Small intestine (tissue), 16 donors: ENCODE measurements at places on chromosomes 5 and 9.

GRCh38 chr9:33378121-33378795, 24.1 kb downstream of the AQP7 start:
- no peak for DNase-seq
- H3K36me3 ChIP-seq = peaks cover 12% of the 10 kb centered on the region
- no peak overlapping the region for H3K27ac ChIP-seq
- no peaks in the 10 kb centered on the region for H3K27me3 ChIP-seq
- no peak overlapping the region for H3K4me3 ChIP-seq

DNA sequence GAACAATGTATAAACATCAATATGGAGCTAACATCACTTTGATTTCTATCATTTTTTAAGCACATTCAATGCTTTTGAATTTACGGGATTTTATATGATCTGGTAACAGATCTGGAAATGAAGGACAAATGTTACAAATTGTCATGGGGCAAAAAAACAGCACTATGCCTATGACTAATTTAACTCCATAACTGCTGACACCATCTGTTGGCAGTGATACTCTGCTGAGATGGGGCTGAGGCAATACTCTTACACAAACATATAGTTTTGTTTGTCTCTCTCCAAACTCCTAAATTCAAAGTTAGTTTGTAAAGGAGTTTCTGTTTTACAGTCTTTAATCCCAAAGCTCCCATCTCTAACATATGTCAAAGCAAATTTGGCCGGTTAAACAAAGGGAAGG, 132.5 kb upstream of the FER start:
- no peaks in the 10 kb centered on the region for H3K4me1 ChIP-seq
- DNase-seq = no peak
- no peak overlapping the region for H3K27ac ChIP-seq

- H3K27me3 ChIP-seq = no peaks in the 10 kb centered on the region
- no peak overlapping the region for H3K4me3 ChIP-seq
- DNase-seq = peak; percentile 20
- no peaks in the 10 kb centered on the region for H3K36me3 ChIP-seq
These were observed 27.4 kb downstream of the CENPK start for GRCh38 chr5:65535529-65535987.

DNA sequence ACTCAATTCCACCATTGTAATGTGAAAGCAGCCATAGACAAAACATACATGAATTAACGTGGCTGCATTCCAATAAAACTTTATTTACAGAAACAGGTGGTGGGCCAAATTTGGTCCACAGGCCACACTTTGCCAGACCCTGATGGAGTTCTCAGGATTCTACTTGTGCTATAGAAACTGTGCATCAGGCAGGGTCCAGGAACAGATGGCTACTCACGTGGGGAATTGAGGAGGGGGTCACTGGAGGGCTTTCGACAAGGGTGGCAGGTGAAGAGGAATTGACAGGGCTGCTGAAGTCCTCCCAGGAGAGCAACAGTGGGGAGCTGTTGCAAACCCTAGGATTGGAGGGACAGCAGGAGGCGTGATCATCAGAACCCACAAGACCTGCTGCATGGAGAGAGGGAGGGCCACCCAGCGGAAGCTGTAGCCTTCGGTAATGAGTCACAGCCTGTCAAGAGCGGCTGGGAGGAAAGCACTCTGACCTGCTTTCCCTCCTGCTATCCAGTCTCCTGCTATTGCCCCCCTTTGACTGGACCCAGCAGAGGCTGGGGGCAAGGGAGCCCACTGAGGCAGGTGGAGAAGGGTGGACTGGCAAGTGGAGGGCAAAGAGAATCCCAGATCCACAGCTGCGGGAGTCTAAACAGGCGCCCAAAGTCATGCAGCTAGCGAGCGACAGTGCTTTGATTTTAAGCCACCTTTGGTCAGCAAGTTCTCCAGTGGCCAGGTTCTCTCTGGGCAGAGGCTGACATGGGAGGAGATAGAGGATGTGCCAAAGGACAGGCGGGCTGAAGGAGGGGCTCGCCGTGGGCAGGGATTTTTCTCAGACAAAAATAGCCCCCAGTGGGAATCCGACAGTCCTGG, 138.3 kb upstream of the SMIM23 start:
- DNase-seq = no peak
- H3K27ac ChIP-seq = no peak overlapping the region
- H3K36me3 ChIP-seq = no peaks in the 10 kb centered on the region
- no peaks in the 10 kb centered on the region for H3K4me1 ChIP-seq

- DNase-seq = no peak
- H3K4me1 ChIP-seq = no peaks in the 10 kb centered on the region
- H3K27me3 ChIP-seq = no peaks in the 10 kb centered on the region
- H3K4me3 ChIP-seq = no peak overlapping the region
- H3K36me3 ChIP-seq = no peaks in the 10 kb centered on the region
These were observed 453.9 kb downstream of the TUSC1 start for GRCh38 chr9:25224309-25224708.

DNA sequence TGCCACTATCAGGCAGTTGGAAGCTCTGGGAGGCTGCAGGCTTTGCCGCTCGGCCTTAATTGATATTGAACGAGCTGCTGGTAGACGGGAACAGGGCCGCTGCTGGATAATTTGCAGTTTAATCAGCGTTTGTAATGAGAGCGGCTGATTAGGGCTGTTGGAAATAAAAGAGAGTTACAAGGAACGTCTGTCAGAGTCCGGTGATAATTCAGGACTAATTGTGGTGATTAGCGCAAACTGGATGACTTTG, 68.2 kb upstream of the TBCA start:
- H3K27ac ChIP-seq = no peak overlapping the region
- DNase-seq = no peak
- H3K4me3 ChIP-seq = no peak overlapping the region
- H3K4me1 ChIP-seq = no peaks in the 10 kb centered on the region
- peaks cover 74% of the 10 kb centered on the region for H3K27me3 ChIP-seq

GRCh38 chr5:112907166-112907631, 14.8 kb downstream of the REEP5 start:
- no peak overlapping the region for H3K27ac ChIP-seq
- H3K4me3 ChIP-seq = no peak overlapping the region
- H3K4me1 ChIP-seq = peaks cover 2% of the 10 kb centered on the region
- no peak for DNase-seq

GRCh38 chr5:151144275-151144674, 13.3 kb downstream of the ANXA6 start:
- H3K27ac ChIP-seq = no peak overlapping the region
- no peaks in the 10 kb centered on the region for H3K36me3 ChIP-seq
- H3K4me1 ChIP-seq = peaks cover 4% of the 10 kb centered on the region
- no peak for DNase-seq
- H3K27me3 ChIP-seq = no peaks in the 10 kb centered on the region

DNA sequence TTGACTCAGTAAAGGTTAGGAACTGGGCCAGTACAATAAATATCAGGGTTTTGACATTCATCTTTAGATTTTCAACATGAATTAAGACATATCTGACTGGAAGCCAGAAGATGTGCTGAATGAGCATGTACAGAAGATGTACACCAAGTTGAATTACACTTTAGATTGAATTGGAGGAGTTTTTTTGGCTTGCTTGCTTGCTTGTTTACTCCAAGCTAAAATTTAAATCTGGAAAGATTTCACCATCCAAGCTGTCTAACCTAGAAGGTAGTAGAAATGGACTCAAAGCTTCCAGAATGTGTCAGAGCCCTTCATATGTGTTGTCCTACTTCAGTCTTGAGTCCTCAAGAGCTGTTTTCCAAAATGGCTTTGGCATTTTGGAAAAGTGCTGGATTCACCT, 49.0 kb upstream of the FCHO2 start:
- DNase-seq = no peak
- no peaks in the 10 kb centered on the region for H3K27me3 ChIP-seq
- no peak overlapping the region for H3K27ac ChIP-seq
- H3K4me3 ChIP-seq = no peak overlapping the region
- peaks cover 22% of the 10 kb centered on the region for H3K36me3 ChIP-seq

DNA sequence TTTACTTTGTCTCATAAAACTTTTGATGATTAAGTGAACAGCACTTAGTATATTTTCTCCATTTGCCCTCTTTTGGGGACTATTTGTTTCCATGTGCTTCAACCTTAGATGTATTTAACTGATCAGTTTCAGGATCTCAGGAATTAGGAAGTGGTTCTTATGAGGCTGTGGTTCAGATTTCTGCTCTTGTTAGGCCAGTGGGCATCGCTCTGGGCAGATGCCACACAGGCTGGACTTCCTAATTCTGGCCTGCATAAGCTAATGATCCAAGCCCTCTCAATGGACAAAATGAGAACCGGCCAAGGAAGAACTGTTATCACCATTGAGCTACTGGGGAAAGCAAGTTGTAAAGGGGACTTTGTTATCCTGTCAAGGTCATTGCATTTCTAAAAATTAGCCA, 6.9 kb downstream of the ARHGAP26 start:
- H3K27me3 ChIP-seq = no peaks in the 10 kb centered on the region
- H3K4me3 ChIP-seq = no peak overlapping the region
- H3K36me3 ChIP-seq = no peaks in the 10 kb centered on the region
- no peak overlapping the region for H3K27ac ChIP-seq
- peaks cover 20% of the 10 kb centered on the region for H3K4me1 ChIP-seq

DNA sequence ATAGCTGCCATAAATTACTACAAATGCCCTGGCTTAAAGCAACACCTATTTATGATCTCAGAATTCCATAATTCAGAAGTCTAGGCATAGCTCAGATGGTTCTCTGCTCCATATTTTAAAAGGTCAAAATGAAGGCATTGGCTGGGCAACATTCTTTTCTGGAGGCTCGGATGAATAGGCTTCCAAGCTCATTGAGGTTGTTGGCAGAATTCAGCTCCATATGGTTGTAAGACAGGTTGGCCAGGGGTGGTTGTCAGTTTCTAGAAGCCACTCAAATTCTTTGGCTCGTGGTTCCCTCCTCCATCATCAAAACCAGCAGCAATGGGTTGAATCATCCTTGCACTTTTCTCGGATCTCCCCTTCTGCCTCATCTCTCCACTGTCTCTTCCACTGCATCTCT, 49.4 kb downstream of the TGFBR1 start:
- no peaks in the 10 kb centered on the region for H3K4me1 ChIP-seq
- no peaks in the 10 kb centered on the region for H3K27me3 ChIP-seq
- H3K4me3 ChIP-seq = no peak overlapping the region
- no peak for DNase-seq
- peaks cover 4% of the 10 kb centered on the region for H3K36me3 ChIP-seq
- H3K27ac ChIP-seq = no peak overlapping the region

GRCh38 chr9:136899196-136899595, 12.9 kb downstream of the TRAF2 start:
- no peaks in the 10 kb centered on the region for H3K36me3 ChIP-seq
- H3K27ac ChIP-seq = no peak overlapping the region
- no peaks in the 10 kb centered on the region for H3K27me3 ChIP-seq
- no peak overlapping the region for H3K4me3 ChIP-seq

GRCh38 chr9:34171753-34172535, 6.9 kb upstream of the UBAP1 start:
- peaks cover 7% of the 10 kb centered on the region for H3K4me1 ChIP-seq
- H3K27me3 ChIP-seq = no peaks in the 10 kb centered on the region
- H3K4me3 ChIP-seq = no peak overlapping the region
- H3K27ac ChIP-seq = no peak overlapping the region
